MM.1S (cell line): ENCODE measurements at places on chromosomes 11 and 22.

DNA sequence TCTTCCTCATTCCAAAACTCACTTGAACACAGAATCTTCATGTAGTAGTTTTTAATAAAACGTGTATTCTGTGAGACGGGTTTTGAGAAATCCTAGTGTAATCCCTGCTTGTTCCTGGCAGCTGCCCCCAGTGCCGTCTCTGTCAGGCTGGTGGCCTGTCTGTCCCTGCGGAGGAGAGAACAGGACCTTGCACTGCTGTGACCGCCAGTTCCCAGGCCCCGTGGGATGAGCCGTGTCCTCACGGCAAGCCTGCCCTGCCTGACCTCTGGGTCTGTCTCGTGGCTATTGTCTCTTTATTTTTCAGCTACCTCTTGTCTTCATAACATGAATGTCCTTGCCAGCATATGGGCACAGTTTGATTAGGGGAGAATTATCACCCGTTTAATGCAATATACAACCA is 535.5 kb upstream of the B3GAT1 start:
- DNase-seq: no peak
- no peak overlapping the region for H3K4me3 ChIP-seq
- H3K27me3 ChIP-seq: no peaks in the 10 kb centered on the region
- no peak overlapping the region for H3K27ac ChIP-seq

GRCh38 chr11:64553554-64554201 is 37.3 kb upstream of the SLC22A12 start:
- no peak overlapping the region for H3K4me3 ChIP-seq
- H3K27ac ChIP-seq: no peak overlapping the region
- no peaks in the 10 kb centered on the region for H3K36me3 ChIP-seq
- DNase-seq: peak; percentile 28

DNA sequence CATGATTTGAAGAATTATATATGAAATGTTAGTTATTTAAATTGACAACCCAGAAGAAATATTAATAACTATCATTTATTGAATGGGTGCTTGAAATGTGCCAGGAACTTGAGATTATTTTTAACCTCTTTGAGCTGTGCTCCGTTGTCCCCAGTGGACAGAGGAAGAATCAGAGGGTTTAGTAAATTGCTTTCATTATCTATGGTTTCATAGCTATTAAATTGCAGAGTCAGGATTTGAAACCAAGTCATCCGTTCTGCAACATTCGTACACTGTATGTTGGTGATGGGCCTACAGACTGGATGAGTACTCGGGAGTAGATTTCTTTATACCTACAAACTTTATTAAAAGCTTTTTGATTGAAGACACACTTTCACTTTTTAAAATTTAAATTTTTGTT is 4.9 kb downstream of the HSD17B12 start:
- H3K36me3 ChIP-seq: peaks cover 6% of the 10 kb centered on the region
- H3K4me3 ChIP-seq: no peak overlapping the region
- peaks cover 11% of the 10 kb centered on the region; the same call in 1 of the 2 replicates for H3K4me1 ChIP-seq

DNA sequence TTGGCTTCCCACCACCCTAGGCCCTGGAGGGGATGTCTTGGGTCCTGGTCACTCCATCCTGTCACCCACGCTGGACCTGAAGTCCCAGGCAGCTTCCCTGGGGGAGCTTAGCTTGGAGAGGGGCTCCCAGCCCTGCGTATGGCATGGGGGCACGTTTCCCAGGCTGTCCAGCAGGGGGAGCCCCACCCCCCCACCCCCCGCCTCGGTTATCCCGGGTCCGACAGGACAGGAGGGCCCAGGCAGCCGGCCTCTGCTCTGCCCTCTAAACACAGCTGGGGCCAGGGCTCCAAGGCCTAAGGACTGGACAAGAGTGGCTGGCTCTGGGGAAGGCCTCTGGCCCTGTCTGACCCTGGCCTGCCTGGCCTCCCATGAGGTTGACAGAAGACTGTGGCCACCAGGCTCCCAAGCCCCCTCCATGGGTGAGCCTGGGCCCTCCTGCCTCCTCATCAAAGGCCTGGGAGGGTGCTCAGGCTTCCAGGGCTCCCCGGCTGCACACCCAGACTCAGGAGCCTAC is 104.8 kb downstream of the NECTIN1 start:
- no peaks in the 10 kb centered on the region for H3K36me3 ChIP-seq
- no peak overlapping the region for H3K27ac ChIP-seq
- H3K4me1 ChIP-seq: no peaks in the 10 kb centered on the region
- no peak overlapping the region for H3K4me3 ChIP-seq
- DNase-seq: no peak

GRCh38 chr11:69817265-69818230 is 1.7 kb downstream of the FGF3 start:
- no peaks in the 10 kb centered on the region for H3K36me3 ChIP-seq
- H3K27me3 ChIP-seq: peaks cover 67% of the 10 kb centered on the region
- no peaks in the 10 kb centered on the region for H3K4me1 ChIP-seq
- no peak overlapping the region for H3K4me3 ChIP-seq
- H3K27ac ChIP-seq: no peak overlapping the region

GRCh38 chr11:45671246-45672171 is 6.1 kb upstream of the CHST1 start:
- DNase-seq: no peak
- H3K4me3 ChIP-seq: no peak overlapping the region
- H3K27ac ChIP-seq: no peak overlapping the region
- H3K27me3 ChIP-seq: peaks cover 37% of the 10 kb centered on the region
- no peaks in the 10 kb centered on the region for H3K4me1 ChIP-seq

GRCh38 chr11:15468466-15468865 is 353.7 kb downstream of the INSC start:
- peaks cover 9% of the 10 kb centered on the region for H3K27me3 ChIP-seq
- H3K36me3 ChIP-seq: no peaks in the 10 kb centered on the region
- H3K27ac ChIP-seq: no peak overlapping the region
- peaks cover 3% of the 10 kb centered on the region for H3K4me1 ChIP-seq
- no peak for DNase-seq

DNA sequence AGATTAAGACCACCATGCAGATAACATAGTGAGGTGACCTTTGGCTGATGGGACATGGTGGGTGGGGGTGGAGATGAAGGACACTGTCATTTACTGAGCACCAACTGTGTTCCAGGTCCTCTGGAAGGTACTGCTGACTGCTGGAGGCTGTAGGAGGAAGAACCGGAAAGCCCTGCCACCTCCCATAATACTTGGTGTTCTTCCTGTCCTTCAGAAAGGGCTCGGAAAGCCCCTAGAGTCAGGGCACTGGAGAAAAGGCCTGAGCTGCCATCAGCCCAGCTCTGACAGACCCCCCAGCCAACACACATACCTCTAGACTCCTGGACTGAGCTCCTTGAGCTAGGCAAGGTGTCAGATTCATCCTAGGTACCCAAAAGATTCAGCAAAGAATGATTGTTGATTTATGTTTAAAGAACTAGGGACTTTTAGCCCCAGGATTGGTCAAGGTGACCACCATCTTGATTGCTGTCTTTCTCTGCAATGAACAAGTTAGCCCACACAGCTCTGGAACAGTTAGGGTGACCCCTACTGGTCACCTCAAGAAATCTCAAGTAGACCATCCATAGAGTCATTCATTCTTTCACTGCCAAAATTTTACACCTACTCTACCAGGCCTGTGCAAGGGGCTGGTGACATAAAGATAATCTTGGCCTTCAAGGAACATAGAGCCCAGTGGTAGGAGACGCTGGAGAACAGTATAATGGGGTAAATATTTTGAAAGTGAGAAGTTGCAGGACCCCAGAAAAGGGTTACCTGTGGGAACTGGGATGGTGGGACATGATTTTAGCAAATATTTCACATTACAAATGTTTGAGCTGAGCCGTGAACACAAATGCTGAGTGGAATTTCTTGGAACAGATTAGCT is 39.4 kb downstream of the IRAG1 start:
- no peaks in the 10 kb centered on the region for H3K36me3 ChIP-seq
- H3K27ac ChIP-seq: no peak overlapping the region
- H3K4me3 ChIP-seq: no peak overlapping the region

- DNase-seq: no peak
- H3K27me3 ChIP-seq: no peaks in the 10 kb centered on the region
- no peaks in the 10 kb centered on the region for H3K36me3 ChIP-seq
- H3K4me1 ChIP-seq: no peaks in the 10 kb centered on the region
These were observed 352.5 kb upstream of the CCDC179 start for GRCh38 chr11:23212807-23213206.

GRCh38 chr11:3983101-3983500 is 111.5 kb upstream of the RRM1 start:
- no peak for DNase-seq
- no peak overlapping the region for H3K27ac ChIP-seq
- no peaks in the 10 kb centered on the region for H3K36me3 ChIP-seq
- H3K27me3 ChIP-seq: no peaks in the 10 kb centered on the region
- no peaks in the 10 kb centered on the region for H3K4me1 ChIP-seq
- H3K4me3 ChIP-seq: no peak overlapping the region

GRCh38 chr22:41314821-41315220 is 13.5 kb downstream of the ZC3H7B start:
- H3K27ac ChIP-seq: no peak overlapping the region
- DNase-seq: no peak
- no peak overlapping the region for H3K4me3 ChIP-seq
- H3K4me1 ChIP-seq: no peaks in the 10 kb centered on the region
- H3K36me3 ChIP-seq: no peaks in the 10 kb centered on the region; the same call in 1 of the 2 replicates

DNA sequence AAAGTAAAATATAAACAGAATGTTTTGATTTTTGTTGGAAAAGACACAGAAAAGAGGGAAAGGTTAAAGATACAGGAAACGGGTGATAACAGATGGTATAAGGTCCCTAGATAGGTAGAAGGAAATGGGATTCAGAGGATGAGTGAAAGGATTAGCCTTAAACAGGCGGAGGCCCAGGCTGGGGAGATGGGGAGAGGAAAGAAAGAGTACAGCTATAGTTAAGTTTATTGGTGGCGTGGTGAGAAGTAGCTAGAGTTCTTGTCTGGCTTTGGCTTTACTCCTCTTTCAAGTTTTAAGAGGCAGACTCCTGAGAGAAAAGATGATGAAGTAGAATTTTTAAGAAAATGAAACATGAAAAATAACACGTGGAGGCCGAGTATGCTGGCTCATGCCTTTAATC is 13.7 kb downstream of the ZBTB44 start:
- peaks cover 15% of the 10 kb centered on the region; the same call in 1 of the 2 replicates for H3K4me1 ChIP-seq
- no peak overlapping the region for H3K4me3 ChIP-seq
- DNase-seq: no peak
- no peaks in the 10 kb centered on the region; the same call in 1 of the 2 replicates for H3K36me3 ChIP-seq
- peak overlapping the region; percentile 43; the same call in 1 of the 2 replicates for H3K27ac ChIP-seq

- H3K36me3 ChIP-seq: no peaks in the 10 kb centered on the region
- no peak overlapping the region for H3K27ac ChIP-seq
- H3K4me3 ChIP-seq: no peak overlapping the region
- DNase-seq: no peak
- peaks cover 4% of the 10 kb centered on the region for H3K4me1 ChIP-seq
- H3K27me3 ChIP-seq: no peaks in the 10 kb centered on the region
These were observed 4.1 kb upstream of the FAM83F start for GRCh38 chr22:39990686-39991085.

DNA sequence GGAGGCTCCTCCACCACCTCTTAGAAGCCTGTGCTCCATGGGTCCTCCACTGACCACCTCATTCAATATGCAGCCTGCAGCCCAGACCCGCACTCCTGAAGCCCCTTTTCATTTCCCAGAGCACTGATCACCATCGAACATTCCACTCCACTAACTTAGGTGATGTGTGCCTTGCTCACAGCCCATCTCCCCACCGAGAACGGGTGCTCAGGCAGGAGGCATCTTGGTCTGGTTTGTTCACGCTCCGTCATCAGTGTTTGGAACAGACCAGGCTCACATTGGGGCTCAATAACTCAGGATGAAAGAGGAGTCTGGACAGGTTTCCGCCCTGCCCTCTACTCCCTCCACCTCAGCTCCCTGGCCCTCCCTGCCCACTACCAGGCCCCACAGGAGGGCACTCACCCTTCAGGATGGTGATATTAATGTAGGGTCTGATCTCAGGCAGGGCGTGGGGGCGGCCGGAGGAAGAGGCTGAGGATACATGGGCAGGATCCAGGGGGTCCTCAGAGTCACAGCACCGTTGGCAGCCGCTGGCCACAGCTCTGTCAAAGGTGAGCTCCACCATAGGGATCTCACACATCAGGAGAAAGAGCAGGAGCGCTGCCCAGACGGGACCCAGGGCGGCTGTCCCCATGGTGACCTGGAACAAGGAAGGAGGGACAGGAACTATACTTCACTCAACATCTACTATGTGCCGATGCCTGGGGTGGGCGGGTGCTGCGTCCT is 3.1 kb downstream of the C1QTNF6 start:
- no peaks in the 10 kb centered on the region for H3K36me3 ChIP-seq
- peaks cover 8% of the 10 kb centered on the region; the same call in 1 of the 2 replicates for H3K4me1 ChIP-seq
- H3K27me3 ChIP-seq: no peaks in the 10 kb centered on the region
- DNase-seq: no peak
- H3K27ac ChIP-seq: no peak overlapping the region

DNA sequence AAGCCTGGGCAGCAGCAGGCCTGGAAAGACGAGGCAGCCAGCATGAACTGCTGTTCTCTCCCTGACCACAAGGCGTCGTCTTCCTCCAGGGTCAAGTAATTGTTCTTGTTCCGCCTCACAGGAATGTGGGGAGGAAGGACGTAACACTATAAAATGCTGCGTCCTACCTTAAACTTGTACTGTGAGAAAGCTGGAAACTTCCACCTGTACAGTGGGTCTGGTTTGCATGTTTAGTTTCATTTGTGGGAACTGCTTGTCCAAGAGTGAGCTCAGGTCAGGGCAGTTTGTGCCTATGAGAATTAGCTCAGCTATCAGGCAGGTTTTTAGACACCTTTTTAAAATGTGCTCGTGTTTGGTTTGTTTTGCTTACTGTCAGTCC is 55.2 kb downstream of the PANX1 start:
- DNase-seq: no peak
- no peaks in the 10 kb centered on the region for H3K4me1 ChIP-seq
- H3K4me3 ChIP-seq: no peak overlapping the region
- no peak overlapping the region for H3K27ac ChIP-seq
- H3K27me3 ChIP-seq: no peaks in the 10 kb centered on the region
- H3K36me3 ChIP-seq: no peaks in the 10 kb centered on the region

DNA sequence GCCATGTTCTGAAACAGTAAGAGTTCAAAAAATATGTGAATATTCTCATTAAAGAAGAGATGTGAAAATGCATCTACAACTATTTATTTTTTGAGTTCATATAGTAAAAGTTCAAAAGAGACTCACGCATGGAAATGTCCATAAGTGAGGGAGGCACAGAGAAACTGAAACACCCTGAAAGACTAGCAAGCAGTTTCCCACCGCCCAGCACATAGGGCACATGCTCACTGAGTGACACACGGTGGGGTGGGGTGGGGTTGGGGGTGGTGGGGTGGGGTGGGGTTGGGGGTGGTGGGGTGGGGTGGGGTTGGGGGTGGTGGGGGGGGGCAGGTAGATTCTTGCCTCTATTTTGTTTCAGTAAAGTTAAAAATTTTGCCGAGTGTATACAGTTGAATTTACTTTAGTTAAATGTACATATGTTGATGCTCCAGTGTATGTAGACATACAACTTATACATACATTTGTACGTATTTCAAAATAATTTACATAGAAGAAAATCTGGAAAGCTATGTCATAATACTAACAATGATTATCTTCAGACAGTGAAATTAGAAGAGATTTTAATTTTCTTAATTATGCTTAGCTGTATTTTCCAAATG is 6.3 kb downstream of the CCDC34 start:
- H3K27me3 ChIP-seq: no peaks in the 10 kb centered on the region
- DNase-seq: peak; percentile 53
- no peaks in the 10 kb centered on the region for H3K36me3 ChIP-seq
- peak overlapping the region; percentile 60; the same call in 1 of the 2 replicates for H3K27ac ChIP-seq
- H3K4me1 ChIP-seq: peaks cover 21% of the 10 kb centered on the region
- H3K4me3 ChIP-seq: peak overlapping the region; percentile 36; the same call in 1 of the 2 replicates

GRCh38 chr11:126999366-126999765 is 1.2 kb downstream of the KIRREL3 start:
- DNase-seq: no peak
- H3K27me3 ChIP-seq: peaks cover 31% of the 10 kb centered on the region
- H3K4me1 ChIP-seq: no peaks in the 10 kb centered on the region; the same call in 1 of the 2 replicates
- H3K4me3 ChIP-seq: no peak overlapping the region

GRCh38 chr11:59706518-59707285 is 6.9 kb downstream of the OR10V1 start:
- no peak overlapping the region for H3K4me3 ChIP-seq
- no peaks in the 10 kb centered on the region for H3K4me1 ChIP-seq
- DNase-seq: no peak
